ENCODE measurements at places on chromosomes 1 and 21. TPM values are rescaled to one million over a fixed set of nuclear protein-coding genes. Genes with fewer than 3 reads are reported as not detected.

The RGS5 gene
- 3.9 TPM for total RNA-seq

The KIRREL1 gene
- total RNA-seq: 77.3 TPM

The SPRR4 gene
- total RNA-seq: not detected

The LHX4 gene
- total RNA-seq: 0.20 TPM

The FBXO28 gene
- total RNA-seq: 26.6 TPM

The TSPEAR gene
- not detected for total RNA-seq

DNA sequence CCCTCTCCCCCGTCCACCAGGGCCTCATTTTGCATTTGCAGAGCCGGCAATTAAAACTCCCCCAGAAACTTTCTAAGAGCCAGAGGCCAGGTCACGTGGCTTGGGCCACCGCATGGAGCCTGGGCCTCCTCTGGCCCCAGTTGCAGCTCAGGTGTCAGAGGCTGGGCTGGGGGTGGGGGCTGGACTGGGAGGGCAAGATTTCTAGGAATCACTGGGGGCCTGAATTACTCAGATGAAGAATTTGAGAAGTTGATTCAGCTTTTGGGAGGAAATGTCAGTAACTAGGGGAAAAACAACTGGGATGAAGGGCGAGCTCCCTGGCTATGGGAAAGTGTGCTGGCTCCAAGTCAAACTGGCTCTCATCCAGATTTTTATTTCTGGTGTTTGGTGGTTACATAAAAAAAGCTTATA is 151.0 kb downstream of the CDC7 start:
- DNase-seq: peak; percentile 9

DNA sequence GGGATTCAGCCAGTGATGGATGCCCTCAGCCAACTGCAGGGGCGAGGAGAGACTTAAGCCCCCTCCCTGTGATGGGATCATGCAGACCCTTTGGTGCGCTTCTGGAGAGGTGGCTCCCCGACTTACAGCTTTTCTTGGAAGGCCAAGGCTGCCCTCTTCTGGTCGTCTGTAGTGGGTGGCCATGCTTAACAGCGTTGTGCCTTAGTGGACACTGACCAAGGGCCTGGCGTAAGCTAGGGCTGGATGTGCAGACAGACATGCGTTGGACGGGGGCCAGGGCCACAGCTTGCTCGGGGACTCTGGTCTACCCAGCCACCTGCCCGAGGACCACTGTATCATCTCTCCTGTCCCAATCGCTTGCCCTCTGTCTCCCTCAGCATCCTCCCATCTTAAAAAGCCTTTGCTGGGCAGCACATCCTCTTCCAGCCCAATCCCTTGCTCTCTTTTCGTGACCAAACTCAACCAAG is 5.5 kb downstream of the AZIN2 start:
- DNase-seq: peak; percentile 72

DNA sequence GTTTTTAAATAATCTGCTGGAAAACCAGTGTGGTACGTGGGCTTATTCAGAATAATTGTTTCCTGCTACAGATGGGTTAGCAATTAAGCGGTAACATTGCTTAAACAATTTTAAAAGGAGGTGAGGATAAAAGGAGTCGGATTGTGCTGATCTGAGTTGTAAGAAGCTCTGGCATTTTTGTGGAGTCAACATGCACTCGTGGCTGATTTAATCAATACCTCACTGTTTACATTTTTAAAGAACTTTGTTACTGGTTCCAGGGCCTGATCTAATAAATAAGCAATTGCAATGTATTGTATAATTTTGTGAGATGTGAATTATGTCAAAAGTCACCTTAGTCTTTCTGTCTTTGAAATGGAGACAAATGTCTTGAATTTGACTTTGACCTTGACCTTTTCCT is 474.0 kb downstream of the SETD4 start:
- no peak for DNase-seq

DNA sequence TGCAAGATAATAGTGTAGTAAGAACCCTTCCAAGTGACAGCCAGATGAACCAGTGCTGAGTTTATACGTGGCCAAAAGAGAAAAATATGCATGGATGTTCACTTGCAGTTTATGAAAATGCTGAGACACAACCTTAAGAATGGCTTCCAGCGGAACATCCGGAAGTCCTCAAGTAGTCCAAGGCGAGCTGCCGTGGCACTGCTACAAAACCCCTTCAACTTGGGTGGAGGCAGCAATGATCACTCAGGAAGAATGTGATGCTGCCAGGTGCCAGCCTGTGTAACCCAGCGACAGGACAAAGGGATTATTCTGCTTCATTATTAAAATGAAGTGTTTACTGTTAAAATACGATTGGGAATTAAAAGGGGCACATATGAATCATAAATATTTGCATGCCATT is 179.6 kb downstream of the RUNX1 start:
- DNase-seq: no peak

- peak; percentile 32 for DNase-seq
Observed at GRCh38 chr1:239952348-239953308, 139.1 kb upstream of the FMN2 start.

- DNase-seq: no peak
Observed at GRCh38 chr1:11789126-11790067, 16.4 kb downstream of the MTHFR start.

GRCh38 chr1:78831731-78832360 is 174.7 kb downstream of the ADGRL4 start:
- DNase-seq: peak; percentile 96

DNA sequence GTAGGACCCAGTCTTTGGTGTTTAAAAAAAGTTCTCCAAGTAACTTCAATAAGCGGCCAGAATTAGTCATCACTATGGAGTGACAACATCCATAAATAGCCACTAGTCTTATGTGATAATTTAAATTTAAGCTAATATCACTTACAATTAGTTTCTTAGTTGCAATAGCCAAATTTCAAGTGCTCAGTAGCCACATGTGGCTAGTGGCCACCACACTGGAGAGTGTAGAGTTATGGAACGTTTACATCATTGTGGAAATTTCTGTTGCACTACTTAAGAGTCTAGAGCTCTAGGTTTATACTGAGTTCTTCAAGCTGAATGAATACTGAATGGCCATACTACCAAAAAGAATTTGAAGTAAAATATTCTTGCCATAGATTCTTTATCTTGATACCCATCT is 121.1 kb downstream of the RUNX1 start:
- no peak for DNase-seq

DNA sequence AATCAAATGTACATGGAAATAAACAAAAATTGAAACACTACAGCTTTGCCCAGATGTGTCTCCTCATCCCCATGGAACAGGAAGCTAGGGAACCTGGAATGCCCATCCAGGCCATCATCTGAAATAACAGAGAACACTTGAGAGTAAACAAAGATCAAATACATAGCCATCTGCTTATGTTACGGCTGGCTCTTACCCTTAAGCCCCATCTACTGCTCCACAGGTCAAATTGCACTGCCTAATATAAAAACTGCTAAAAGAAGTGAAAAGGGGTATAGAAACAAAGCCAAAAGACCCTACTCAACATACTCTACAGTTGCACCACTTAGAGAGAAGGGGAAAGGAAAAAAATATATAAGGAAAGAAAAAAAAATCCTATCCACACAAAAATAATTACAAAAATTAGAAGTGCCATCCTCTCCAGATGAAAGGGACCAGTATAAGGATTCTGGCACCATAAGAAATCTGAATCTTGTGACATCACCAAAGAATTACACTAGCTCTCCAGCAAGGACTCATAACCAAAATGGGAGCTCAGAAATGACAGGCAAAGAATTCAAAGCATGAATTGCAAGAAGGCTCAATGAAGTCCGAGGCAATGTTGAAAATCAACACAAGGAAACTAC is 26.9 kb downstream of the OR6Y1 start:
- DNase-seq: peak; percentile 41

- no peak for DNase-seq
Observed at GRCh38 chr1:13807209-13807608, 107.2 kb downstream of the PRDM2 start.

GRCh38 chr1:43978551-43979260 is at the start of gene B4GALT2:
TSS of gene B4GALT2 (plus strand) at chr1:43979210. CDS start at chr1:43981161, 1,951 bp downstream.
- DNase-seq: peak; percentile 51

- DNase-seq: no peak
Observed at GRCh38 chr1:197305925-197306324, 37.9 kb downstream of the CRB1 start.

GRCh38 chr21:46555225-46555617 is 49.7 kb downstream of the S100B start:
- DNase-seq: no peak

DNA sequence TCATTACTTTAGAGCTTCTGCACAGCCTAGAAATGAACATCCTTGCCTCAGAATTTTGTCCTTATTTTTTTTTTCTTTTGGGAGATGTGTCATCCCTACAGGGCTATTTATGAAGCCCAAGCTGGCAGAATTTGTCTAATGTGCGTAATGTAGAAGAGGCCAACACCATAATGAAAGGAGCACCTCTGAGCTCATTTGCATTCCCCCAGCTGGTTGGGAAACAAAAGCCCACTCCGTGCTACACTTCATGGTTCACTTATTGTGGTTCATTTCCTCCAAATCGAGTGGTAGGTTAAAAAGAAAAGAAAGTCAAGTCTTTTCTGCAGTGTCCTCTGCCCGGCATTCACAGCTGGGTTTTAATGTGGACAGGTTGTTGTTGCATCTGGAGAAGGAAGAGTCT is 73.5 kb downstream of the KAZN start:
- no peak for DNase-seq

DNA sequence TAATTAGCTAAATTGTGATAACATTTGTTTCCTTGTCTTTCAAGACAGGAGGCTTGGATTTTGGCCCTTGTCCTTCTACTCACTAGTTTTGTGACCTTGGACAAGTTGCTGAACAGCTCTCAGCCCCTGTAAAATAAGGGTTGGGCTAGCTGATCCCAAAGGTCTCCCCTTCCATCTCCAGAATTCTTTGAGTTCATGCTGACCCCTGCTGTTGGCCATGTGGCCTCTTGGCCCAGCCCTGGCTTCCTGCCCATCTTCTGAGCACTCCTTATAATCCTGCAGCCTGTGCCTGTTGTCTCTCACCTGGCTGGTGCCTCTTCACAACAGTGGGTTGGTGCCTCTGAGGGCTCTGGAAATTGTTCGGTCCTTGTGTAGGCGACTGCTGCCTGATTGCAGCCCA is 10.1 kb downstream of the PTGFRN start:
- peak; percentile 37 for DNase-seq

DNA sequence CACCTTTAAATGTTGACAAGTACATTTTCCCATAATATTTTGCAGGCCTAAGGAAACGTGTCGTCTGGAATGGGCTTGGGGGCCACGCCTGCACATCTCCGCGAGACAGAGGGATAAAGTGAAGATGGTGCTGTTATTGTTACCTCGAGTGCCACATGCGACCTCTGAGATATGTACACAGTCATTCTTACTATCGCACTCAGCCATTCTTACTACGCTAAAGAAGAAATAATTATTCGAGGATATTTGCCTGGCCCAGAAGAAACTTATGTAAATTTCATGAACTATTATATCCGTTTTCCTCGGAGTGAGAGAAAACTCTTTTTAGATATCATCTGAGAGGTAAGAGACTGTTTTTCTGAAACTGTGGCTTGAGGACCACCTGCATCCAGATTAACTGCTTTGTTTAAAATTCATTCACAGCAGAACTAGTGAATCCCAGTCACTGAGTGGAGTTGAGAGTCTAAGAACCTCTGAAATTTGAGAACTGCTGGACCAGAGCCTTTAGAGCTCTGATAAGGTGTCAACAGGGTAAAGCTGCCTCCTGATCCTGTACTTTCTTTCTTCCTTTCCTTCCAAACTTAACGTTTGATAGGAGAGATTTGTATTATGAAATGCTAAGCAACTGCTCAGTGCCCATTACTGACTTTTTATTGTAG is 811 bp downstream of the EXO1 start:
- no peak for DNase-seq

DNA sequence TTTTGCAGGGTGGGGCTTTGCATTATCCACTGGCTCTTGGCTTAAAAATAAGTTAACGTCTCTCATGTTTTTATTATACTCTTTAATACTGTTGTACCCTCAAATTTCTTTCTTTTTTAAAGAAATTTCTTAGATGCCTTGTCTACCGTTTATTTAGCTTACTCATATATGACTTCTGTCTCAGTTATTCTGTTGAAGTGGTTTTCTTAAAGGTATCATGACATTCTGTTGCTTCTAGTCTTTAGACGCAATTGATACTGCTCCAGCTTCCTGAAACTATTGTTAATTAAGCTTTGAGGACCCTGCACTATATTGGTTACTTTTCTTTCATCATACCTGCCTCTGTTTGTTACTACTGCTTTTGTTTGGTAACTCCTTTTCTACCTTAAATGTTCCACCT is 11.7 kb downstream of the PKN2 start:
- DNase-seq: no peak

DNA sequence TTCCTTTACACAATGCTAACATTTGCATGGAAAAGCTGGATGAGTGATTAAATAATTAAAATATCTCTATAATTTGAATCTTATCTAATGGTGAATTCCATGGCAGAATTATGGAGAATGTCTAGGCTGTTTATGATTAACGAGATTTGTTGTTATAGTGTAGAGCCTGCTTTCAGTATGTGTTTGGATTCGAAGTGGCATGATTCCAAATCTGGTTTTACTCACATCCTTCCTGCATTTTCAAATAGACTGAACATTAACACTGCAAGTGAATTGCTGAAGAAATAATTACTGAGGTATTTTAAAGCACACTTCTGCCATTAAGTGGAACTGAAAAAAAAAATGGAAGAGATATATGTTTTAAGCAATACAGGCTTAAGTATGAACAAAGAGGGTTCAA is 5.1 kb upstream of the NEK7 start:
- no peak for DNase-seq

DNA sequence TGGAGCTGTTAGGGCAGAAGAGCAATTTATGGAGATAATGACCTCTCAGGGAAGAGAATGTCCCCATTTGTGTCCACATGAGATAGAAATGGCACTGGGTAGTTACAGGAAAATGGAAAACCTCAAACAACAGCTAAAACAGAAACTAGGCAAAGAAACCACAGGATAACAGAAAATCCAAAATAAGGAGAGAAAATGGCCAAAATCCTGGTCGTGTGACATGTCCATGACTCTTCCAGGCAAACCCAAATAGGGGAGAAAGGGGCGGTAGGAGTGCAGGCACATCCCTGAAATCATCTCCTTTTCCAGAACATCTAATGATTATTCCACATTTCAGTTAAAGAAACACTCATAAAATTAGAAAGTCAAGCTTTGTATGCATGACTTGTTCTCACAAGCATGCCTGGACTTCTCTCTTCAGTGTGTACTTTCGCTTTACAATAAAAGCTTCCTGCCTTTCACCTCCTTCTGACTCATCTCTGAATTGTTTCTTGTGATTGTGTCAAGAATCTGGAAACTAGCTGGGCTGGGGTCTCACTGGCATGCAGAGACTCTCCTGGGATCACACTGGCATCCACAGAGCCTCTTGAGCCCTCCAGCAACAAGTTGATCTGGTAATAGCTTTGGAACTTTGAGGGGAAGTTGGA is 171.4 kb upstream of the ZP4 start:
- peak; percentile 70 for DNase-seq

DNA sequence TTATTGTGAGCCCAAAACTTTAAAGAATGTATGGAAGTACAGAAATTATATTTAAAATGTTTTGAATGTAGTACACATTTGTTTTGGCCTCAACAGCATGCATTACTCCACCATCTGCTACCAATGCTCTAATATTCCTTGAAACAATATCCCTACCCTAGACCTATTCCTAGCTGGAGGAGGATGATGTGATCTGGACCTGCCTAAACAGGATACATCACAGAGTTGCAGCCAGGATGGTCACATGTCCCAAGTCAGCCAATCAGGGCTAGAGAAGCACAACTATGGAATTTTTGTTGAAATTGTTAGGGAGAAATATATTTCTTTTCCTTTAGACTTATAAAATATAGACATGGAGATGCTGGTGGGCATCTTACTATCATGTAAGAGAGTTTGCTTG is 623.3 kb upstream of the NR5A2 start:
- DNase-seq: no peak

All from RPMI7951 (cell line).